ENCODE measurements at places on chromosomes 5 and 9.

DNA sequence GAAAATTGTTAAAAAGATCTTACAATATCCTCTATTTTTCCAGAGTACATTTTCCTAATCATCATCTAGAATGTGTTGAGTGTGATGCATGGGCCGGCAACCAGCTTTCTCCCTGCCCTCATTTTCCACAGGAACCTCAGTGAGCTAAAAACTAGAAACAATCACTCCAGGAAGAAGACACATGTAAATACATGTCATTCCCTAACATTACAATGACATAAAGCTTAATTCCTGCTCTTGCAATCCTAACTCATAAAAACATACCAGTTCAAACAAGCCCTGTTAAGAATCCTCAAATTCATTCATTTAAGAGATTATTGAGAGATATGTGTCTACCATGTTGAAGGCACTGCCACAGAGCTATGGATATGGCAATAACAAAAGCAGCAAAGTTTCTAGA, 18.5 kb upstream of the ZNF622 start:
- DNase-seq = no peak

DNA sequence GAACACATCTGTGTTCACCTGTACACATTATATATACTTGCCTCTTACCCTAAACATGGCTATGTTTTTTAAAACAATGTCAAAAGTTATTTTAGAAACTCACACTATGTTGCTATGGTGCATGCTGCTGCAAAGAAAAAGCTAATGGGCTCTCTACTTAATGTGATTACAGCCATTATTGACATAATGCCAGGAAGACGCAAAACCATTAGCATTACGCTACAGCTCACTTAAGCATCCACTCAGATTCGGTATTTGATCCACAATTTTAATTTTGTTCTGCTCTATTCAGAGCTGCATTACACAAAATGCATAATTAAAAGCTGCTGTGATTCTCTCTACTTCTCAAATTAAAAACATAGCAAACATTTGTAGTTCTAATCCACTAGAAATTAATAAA, 395.2 kb downstream of the BNC2 start:
- no peak for DNase-seq

DNA sequence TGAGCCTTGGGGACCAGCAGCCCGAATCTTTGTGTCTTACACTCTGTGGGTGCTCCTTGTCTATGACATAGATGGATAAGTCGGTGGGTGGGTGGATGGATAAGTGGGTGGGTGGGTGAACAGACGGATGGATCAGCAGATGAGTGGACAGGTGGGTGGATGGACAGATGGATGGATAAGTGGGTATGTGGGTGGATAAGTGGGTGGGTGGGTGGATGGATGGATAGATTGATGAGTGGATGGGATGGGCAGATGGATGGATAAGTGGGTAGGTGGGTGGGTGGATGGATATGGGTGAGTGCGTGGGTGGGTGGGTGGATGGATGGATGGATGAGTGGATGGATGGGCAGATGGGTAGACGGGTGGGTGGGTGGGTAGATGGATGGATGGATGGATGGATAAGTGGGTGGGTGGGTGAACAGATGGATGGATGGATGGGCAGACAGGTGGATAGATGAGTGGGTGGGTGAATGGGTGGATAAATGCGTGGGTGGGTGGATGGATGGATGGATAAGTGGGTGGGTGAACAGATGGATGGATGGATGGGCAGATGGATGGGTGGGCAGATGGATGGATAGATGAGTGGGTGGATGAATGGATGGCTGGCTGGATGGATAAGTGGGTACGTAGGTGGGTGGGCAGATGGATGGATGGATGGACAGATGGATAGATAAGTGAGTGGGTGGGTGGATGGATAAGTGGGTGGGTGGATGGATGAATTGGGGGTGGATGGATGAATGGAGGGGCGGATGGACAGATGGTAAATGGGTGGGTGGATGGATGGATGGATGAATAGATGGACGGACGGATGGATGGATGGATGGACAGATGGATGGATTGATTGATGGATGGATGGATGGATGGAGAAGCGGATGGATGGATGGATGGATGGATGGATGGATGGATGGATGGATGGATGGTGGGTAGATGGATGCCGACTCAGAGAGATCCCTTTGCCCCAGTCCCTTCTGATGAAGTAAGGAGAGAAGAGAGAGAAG, 121.2 kb downstream of the VAV2 start:
- no peak for DNase-seq

DNA sequence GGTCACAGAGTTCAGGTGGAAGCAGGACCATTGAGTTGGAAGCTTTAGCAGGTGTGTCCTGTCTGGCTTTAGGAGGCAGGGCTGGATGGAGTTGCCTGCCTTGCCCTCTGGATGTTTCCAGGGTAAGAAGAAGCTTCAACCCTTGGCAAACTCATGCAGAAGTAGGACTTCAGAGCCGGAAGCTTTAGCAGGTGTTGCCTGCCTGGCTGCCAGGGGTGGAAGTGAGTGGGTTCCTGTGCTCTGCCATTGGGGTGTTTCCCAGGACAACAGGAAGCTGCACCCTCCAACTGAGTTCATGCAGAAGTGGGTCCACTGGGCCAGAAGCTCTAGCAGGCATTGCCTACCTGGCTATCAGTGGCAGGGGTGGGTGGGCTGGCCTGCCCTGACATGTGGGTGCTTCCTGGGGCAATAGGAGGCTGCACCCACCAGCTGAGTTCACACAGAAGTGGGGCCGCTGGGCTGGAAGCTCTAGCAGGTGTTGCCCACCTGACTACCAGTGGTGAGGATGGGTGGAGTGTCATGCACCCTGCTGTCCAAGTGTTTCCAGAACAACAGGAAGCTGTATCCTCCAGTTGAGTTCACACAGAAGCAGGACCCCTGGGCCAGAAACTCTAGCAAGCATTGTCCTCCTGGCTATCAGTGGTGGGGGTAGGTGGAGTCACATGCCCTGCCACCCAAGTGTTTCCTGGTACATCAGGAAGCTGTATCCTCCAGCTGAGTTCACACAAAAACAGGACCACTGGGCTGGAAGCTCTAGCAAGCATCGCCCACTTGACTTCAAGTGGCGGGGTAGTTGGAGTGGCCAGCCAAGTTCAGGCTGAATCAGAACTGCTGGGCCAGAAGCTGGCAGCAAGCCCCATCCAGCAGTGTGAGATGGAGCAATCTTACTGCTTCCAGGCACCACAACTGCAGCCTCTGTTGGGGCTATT, 24.6 kb downstream of the LOX start:
- DNase-seq = no peak

GRCh38 chr9:81193362-81194339, 495.7 kb downstream of the TLE1 start:
- DNase-seq = no peak

DNA sequence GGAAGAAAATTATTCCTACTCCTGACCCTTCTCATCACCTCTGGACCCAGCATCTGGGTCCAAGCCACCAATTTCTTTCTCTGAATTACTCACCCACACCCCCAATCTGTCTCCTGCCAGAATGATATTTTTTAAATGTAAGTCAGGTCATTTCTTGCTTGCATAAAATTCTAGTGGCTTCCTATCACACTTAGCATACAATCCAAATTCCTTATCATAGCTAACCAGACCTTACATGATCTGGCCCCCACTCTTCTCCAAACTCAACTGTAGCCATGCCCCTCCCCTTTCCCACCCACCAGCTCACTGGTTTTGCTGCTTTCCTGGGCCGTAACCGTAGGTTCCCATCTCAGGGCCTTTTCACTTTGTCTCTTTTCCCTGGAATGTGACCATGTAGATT, 15.2 kb downstream of the HTR4 start:
- DNase-seq = no peak

- DNase-seq = no peak
Measured at GRCh38 chr5:112862085-112862484, 998 bp downstream of the SRP19 start.

DNA sequence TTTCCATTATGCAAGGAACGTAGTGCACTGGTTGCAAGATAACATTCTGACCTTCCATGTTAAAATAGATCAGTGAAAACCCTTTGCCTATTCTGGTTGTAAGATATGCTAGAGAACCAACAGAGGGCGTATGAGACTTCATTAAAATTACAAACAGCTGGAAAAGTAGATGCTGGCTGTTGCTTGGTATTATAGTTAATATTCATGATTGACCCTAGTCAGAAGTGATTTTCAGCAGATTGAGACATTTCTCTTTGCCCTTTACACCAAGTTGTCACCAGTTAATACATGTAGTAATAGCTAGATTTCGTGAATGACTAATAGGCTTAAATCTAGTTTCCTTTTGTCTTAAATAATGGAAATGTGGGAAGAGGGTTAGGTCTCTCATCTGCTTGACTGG, 13.8 kb upstream of the FGF18 start:
- no peak for DNase-seq
